CD4-positive, alpha-beta T cell treated with Interleukin-17A for 4 hours (primary cell): ENCODE measurements at places on chromosomes 6 and 20.
A peak's percentile ranks its signal among the peaks of the same experiment; 100 is the strongest.

DNA sequence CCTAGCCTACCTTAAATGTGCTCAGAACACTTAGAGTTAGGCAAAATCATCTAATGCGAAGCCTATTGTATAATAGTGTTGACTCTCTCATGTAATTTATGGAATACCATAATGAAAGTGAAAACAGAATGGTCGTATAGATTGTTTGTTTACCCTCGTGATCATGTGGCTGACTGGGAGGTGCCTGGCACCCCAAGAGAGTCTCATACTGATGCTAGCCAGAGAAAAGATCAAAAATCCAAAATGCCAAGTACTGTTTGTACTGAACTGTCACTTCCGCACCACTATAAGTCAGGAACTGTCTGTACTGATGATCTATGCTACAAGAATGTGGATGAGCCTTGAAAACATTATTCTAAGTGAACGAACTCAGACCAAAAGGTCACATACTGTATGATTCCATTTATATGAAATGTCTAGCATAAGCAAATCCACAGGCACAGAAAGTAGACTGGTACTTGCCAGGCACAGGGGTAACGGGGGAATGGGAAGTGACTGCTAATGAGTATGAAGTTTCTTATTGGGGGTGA, 22.4 kb downstream of the ZMYND8 start:
- no peak for DNase-seq

DNA sequence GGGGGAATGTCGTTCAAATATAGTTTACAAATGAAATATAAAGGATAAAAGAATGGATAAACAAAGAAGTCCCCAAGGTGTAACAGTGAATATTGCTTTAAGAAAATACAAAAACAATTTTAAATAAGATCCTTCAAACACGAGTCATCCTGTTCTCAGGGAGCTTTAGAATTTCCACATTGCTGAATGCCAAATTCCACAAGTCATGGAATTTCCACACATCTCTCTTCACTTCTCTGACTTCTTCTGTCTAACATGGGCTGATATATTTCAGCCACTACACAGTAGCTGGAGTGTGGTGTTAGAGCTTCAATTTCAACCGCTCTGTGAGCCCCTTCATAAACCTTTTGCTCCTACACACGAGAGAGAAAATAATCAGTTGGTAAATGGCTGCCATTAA, 28.0 kb downstream of the IL22RA2 start:
- DNase-seq: no peak

- no peak for DNase-seq
These were observed 57.5 kb downstream of the RREB1 start for GRCh38 chr6:7165002-7165889.

DNA sequence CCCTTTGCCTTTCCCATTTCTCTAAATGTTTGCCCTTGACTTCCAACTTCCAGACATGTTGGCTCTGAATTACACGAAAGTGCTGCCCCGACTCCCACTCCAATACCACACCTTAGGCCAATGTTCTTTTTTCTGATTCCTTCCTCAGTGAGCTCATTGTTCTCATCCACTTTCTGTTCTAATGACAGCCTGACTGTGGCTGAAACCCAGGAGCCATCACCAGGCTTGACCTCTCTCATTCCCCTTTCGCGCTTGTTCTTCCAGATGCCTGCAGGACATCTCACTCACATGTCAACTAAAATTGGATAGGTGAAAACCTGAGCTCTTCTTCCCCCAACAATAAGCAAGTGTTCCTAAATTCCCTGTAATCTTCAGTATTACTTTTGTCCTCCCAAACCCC, 40.4 kb downstream of the PTPRK start:
- no peak for DNase-seq

GRCh38 chr20:7829031-7829430, 111.2 kb downstream of the HAO1 start:
- DNase-seq: no peak

DNA sequence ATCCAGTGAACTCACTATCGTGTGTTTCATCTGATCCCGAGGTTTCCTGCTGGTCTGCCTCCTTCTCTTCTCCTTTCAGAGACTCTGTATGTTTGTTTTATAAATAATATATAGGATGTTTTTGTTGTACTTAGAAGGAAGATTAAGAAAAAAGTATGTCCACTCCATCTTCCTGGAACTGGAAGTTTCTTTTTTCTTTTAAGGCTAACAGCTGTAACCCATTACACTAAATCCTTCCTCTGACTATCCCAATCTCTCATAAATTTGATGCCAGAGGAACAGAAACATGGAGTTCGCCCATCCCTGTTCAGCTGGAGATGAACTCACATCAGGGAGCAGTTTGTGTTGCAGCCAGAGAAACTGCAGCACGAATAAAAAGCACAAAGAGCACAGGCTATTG, 20.7 kb downstream of the RIPK1 start:
- DNase-seq: no peak

GRCh38 chr6:107186047-107186446, 70.7 kb upstream of the BEND3 start:
- no peak for DNase-seq

GRCh38 chr20:47230811-47231256, 125.7 kb downstream of the ZMYND8 start:
- no peak for DNase-seq

DNA sequence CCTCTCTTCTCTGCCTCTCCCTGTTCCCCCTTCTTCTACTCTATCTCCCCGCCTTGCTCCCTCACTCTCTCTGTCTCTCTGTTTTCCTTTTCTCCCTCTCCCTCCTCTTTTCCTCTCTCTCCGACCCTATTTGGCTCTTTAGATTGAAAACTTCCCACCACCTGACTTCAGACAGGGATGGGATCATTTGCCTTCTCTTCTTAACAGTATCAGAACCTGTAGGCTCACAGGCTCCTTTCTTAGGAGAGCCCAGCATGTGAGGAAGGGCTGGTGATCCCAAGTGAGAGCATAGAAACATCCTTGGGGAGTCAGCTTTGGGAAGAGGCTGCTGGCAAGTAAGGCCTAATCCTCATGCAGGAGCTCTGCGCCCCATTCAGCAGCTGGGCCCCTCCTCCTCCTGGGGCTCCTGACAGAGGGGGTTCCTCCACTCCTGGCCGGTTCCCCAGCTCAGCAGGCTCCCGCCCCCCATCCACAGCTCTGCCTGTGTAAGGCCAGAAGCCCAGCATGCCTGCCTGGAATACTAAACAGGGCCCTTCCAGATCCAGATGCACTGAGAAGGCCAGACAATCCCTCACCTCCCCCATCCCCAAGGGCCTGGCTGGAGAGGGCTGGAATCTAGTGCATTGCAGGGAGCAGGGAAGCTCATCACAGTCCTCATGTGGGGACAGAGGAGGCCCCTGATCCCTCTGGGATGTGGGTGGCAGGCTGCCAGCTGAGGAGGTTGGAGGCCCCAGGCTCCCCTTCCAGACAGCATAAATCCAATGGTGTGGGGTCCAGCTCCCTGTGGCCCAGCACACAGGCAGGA, 93.4 kb downstream of the PTPRT start:
- DNase-seq: no peak

DNA sequence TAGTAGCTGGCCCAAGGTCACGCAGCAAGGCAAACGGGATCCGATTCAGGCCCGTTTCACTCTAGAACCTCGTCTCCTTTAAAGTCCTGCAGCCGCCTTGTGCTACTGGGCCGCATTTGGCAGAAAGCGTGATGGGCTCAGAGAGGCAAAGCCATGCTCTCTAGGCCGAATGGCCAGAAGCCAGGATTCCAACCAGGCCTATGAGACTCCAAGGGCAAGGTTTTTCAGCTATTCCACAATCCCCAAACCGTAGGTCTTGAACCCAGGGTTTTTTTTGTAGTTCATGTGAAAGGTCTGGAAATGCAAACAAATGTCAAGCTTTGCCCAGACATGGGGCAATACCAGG, 174.1 kb downstream of the PREX1 start:
- no peak for DNase-seq

DNA sequence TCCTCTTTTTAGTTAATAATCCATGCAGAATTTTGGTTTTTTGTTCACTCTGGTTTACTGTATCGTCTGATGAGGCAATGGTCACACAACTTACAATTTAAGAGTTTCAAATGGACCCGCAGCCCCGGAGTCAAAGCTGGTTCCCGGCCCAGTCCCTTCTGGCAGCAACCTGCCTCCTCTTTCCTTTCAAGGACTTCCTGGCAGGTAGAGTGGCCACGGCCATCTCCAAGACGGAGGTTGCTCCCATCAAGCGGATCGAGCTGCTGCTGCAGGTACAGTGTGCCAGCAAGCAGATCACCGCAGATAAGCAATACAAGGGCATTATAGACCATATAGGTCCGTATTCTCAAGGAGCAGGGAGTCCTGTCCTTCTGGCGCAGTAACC, 218.2 kb downstream of the GJA1 start:
- no peak for DNase-seq

DNA sequence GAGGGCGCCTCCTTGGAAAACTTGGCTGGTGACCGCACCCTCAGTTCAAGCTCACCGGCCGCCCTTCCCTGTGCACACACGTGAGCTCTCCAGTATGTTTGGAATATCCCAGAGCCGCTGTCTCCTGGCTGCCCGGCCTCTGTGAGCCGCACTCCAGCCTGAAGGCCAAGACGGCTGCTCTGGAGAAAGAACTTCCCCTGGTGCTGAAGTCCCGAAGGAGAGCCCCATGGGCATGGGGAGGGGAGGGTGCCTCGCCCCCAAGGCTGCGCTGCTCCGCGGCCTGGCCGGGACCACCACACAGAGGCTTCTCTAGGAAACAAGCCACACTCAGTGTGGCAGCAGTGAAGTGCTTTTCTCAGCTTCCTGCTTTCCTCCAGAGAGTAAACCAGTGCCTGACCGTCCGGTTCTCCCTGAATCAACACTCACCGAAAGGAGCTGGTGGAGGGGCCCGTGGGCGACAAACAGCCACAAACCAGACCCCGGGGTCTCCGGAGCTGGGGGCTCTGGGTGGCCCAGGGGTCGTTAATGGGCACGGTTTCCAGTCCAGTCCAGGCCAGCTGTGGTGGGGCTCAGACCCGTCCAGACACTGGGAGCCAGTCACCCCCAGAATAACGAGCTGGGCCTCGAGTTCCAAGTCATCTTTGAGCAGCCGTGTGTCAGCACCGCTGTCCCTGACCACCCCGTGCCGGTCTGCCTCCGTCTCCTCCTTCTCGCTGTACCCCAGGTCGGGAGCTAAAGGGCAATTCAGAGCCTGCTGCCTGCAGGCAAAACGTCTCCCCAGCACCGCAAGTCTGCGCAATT, 87.4 kb upstream of the BHLHE23 start:
- no peak for DNase-seq

- peak; percentile 57 for DNase-seq
These were observed 13.6 kb upstream of the CEP85L start for GRCh38 chr6:118665011-118665410.

DNA sequence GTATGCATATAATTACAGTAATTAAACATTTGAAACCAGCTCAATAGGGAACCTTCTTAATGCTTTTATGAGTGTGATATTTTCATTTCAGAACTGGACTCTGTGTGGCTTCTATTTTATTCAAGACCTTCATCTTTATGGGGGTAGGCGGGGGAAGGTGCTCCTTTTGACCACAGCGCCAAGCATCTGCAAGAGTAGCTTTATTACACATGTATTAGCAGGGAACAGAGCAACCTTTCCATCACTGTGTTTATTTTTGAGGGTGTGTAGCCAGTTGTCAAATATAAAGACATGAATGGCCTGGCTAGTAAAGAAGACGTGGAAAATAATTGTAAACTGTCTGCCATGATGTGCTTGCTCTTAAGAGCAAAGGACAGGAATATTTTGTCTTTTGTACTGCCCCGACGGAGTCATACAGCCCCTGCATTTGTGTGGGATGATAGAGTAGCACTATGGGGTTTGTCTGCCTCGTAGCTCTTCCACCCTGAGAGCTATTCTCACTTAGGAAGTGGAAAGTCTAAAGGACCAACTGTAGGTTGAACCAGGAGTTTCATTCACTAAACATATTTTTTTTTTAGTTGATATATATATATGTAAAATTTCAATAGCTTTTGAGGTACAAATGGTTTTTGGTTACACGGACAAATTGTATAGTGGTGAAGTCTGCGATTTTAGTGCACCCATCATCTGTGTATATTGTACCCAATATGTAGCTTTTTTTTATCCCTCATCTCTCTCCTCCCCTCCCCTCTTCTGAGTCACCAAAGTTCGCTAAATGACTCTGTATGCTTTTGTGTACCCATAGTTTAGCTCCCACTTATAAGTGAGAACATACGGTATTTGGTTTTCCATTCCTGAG, 91.2 kb downstream of the CARMIL1 start:
- DNase-seq: no peak

DNA sequence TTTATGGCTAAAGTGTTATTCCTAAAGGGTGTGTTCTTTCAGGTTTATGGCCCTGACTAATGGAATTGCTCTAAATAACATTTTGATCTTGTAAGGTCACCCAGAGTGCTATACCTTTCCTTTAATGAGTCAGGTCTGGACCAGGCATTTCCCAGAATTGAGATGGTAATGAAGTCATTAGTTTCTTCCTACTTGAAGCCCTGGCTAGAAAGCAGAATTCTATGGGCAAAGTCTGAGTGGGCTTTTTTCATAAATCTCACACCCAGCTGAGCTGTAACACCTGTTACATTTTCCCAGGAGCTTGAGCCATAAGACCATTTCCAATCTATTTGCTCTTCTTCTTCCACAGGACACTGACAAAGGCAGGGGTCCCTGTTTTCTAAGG, 122.0 kb upstream of the ID4 start:
- DNase-seq: no peak

DNA sequence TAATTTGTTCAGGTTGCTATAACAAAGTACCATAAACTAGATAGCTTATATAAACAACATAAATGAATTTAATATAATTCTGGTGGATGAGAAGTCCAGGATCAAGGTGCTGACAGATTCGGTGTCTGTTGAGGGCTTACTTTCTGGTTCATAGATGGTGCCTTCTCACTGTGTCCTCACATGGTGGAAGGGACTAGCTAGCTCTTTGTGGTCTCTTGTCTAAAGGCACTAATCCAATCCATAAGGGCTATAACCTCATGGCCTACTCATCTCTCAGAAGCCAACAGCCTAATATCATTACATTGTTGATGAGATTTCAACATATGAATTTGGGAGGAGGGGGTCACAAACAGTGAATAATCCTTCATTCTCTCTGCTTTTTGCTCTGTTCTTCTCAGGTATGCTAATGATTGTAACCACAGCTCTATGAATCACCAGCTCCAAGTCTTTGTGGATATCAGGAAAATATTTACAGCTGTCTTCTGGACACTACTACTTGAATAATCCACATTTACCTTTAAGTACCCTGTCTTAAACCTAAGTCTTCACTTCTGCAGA, 122.3 kb downstream of the NKAIN2 start:
- no peak for DNase-seq

- peak; percentile 74 for DNase-seq
These were observed 30.0 kb upstream of the AKIRIN2 start for GRCh38 chr6:87731818-87732661.

GRCh38 chr20:59743767-59744485, 139.6 kb downstream of the PHACTR3 start:
- no peak for DNase-seq

GRCh38 chr6:32947552-32948465, 5.1 kb downstream of the HLA-DMA start:
- DNase-seq: peak; percentile 67

GRCh38 chr6:3450888-3451287, 6.0 kb downstream of the SLC22A23 start:
- no peak for DNase-seq

- no peak for DNase-seq
These were observed 20.2 kb downstream of the RNF8 start for GRCh38 chr6:37373822-37374471.
